ENCODE measurements at places on chromosomes 2 and 18. TPM values are rescaled to one million over a fixed set of nuclear protein-coding genes. Genes with fewer than 3 reads are reported as not detected.

- no peak for DNase-seq
Measured at GRCh38 chr2:145685383-145686050, 1165.6 kb upstream of the ZEB2 start.

The FOXI3 gene
- polyA plus RNA-seq: 0.17 TPM

- DNase-seq: no peak
Measured at GRCh38 chr2:61620244-61621159, 82.3 kb upstream of the XPO1 start.

- DNase-seq: no peak
Measured at GRCh38 chr2:187435078-187435477, 13.0 kb downstream of the CALCRL start.

DNA sequence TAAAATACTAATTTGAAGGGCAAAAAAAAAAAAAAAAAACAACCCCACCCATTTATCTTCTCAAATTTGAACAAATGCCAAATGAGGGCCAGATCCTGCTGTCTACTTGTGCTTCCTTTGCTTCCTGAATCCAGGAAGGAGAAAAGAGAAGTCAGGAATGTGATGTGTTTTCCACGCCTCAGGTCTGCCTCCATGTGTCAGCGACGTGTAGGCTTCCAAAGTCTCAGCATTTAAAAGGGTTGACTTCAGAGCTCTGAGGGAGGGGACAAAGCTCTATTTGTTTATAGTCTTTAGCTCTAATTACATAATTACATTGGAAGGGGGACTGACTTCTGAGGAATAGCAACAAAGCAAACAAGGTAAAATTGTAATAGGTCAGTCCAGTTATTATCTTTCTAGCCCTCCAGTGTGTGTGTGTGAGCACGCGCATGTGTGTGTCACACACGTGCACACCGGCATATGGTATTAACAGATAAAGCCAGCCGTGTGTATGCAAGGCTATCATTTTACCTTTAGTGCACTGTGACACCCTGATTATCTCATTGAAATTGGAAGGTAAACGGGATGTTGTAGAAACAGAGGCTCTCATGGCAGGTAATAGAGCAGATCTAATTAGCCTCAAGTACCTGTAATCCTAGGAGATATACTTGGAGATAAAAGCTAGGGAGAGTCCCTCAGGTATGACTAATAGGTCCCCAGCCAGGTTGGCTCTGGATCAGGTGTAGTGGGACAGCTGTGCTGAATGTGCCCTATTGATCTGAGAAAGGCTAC, 911.4 kb upstream of the ZEB2 start:
- no peak for DNase-seq

DNA sequence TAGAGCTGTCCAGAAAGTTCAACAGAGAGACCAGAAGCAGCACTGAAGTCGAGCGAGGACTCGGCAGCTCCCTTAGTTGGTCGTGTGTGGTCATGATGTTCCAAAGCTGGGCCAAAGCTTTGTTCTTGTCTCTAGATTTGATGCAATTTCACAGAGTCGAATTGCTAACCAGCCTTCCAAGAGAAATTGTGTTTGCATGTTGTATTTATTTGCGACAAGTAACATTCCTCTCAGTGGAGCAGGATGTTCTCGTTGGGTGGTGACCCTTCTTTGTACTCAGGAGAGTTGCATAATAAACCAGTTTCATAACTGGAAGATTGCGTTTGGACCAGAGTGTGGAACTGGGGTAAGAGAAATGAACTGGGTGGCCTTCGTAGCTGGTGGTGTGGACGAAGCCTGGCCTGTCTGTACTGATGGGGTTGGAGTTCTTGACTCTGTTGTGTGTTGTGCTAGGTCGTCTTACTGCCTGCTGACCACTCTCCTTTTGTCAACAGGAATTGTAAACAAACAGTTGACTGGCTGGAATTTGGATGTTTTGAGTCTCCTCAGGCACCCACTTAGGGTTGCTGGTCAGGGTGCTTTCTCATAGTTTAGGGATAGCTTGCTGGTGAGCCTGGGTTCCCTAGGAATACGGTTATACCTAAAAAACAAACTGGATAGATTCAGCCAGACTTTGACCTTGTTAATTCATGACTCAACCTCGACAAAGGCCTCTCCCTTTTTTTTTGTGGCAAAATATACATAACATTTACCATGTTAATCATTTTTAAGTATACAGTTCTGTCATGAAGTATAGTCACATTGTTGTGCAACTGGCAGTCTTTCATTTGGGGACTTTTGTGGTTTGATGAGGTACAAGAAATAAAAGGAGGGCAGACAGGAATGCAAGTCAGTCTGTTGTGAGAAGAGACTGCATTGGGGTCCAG, 28.9 kb upstream of the TOGARAM2 start:
- DNase-seq: no peak

- no peak for DNase-seq
Measured at GRCh38 chr18:33928231-33928630, 296.5 kb downstream of the NOL4 start.

- DNase-seq: no peak
Measured at GRCh38 chr2:178291703-178292102, 97.4 kb downstream of the OSBPL6 start.

DNA sequence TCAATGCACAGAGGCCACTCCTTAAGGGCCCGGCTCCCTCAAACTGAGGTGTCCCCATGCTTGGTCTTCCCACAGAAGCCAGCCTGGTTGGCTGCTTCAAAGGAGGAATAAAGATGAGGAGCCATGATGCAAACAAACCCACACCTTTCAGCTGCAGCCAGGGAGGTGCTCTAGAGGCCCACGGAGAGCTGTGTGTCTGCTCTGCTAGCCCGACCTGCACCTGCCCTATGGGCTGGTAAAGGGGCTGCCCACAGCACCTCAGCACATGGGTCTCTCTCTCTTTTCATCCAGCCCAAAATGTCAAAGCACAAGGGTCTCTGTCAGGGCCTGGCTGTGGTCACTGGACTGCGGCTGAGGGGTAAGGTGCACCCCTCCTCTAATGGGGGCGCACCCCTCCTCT, 132.1 kb downstream of the MSH2 start:
- DNase-seq: no peak

DNA sequence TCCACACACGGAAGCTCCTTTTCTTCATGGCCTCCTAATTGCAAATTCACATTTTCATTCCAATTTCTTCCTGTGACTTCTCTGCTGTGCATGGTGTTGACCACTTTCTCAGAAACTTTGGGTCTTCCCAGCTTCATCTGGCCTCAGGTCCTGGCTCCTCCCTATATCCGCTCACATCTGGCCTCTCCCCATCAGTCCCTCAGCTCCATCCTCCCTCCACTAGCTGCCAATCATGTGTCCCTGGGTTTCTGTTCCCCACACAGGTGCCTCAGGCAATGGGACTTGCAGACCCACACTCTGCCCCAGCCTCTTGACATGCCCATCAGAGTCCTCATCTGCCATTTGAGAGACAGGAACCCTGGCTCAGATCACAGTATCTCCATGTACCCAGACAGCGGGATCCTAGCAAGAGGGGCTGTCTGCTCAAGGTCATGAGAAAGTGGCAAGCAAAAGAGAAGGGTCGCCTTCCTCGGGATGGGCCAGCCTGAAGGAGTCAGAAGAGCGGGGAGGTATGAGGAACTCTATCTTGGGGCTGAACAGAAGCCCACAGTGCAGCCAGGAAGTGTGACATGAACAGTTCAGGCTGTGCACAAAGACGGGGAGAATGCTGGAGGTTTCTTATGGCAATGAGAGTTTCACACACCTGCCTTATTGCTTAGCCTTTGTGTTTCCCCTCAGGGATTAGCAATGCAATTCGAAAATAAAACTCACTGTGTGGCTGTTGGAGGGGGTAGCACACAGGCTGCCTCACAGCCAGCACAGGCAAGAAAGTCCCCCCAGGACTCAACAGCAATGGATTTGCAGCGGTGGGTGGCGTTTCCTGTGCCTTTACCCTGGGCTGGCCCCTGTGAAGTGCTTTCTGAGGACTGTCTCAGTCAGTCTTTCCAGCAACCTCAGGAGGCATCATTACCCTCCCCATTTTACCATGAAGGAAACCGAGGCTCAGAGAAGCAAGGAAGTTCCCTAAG, 69.5 kb downstream of the COPS8 start:
- DNase-seq: no peak

DNA sequence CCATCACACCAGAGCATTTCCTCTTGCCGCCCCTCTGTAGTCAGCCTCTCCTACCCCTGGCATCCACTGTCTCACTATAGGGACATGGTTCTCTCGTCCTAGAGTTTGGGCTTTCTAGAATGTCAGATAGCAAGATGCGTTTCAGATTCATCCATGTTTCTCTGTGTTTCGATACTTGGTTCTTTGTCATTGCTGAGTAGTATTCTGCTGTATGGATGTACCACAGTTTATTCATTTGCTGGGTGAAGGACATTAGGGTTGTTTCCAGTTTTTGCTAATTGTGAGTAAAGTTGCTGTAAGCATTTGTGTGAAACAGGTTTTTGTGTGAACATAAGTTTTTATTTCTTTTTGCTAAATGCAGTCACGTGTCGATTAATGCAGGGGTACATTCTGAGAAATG, 3.8 kb downstream of the ZNF532 start:
- DNase-seq: no peak

The CFC1 gene
- not detected for polyA plus RNA-seq

- no peak for DNase-seq
Measured at GRCh38 chr2:178764097-178764496, 43.1 kb downstream of the TTN start.

- no peak for DNase-seq
Measured at GRCh38 chr18:449374-449773, 51.1 kb downstream of the COLEC12 start.

DNA sequence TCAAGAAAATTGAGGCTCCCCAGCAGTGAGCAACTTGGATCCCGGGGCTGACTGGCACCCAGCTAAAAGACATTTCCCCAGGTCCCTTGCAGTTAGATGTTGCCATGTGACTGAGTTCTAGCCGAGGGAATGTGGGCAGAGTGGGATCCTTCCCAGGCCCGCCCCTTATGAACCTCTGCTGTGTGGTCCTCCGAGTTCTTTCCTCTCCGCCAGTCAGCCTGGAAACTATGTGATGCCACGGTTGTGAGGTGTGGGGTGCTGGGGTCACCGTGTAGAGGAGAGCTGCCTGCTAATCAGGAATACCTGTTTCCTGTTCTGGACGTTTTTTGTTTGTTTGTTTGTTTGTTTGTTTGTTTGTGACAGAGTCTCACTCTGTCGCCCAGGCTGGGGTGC, 45.5 kb downstream of the TMEM37 start:
- DNase-seq: no peak

The MYOM1 gene
- polyA plus RNA-seq: 8.1 TPM

DNA sequence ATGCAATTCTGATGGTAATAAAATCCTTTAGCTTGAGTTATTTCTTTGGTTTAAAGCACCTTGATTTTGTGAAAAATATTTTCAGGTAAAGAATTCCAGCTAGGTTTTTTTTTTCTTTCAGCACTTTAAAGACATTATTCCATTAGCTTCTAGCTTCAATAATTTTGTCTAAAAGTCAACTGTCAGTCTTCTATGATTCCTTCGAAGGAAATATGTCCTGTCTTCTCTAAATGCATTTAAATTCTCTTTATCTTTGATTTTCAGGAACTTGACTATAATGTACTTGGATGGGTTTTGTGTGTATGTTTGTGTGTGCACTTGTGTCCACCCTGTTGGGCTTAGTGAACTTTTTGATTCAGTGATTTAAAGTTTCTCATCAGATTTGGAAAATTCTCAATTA, 4.7 kb downstream of the LONRF2 start:
- no peak for DNase-seq

DNA sequence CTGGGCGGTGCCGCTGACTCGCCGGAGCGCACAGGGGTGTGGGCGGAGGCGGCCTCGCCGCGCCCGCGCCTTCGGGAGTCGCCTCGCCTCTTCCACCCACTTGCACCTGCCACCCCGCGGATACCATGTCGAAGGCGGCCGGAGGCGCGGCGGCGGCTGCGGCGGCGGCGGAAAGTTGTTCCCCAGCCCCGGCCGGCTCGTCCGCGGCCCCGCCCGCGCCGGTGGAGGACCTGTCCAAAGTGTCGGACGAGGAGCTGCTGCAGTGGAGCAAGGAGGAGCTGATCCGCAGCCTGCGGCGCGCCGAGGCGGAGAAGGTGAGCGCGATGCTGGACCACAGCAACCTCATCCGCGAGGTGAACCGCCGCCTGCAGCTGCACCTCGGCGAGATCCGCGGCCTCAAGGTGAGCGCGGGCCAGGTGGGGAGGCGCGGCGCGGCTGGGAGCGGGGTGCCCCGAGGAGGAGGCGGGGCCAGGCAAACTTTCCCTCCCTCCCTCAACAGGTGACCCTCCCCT, 766 bp downstream of the CCDC85A start:
- DNase-seq: no peak

- DNase-seq: no peak
Measured at GRCh38 chr2:39530411-39530866, 93.4 kb upstream of the MAP4K3 start.

- DNase-seq: no peak
Measured at GRCh38 chr2:225994748-225995405, 595.4 kb downstream of the NYAP2 start.

The CPLX4 gene
- 0.06 TPM for polyA plus RNA-seq

GRCh38 chr18:62282188-62282629, 42.9 kb upstream of the TNFRSF11A start:
- no peak for DNase-seq

- no peak for DNase-seq
Measured at GRCh38 chr2:65429786-65430602, 2.4 kb downstream of the SPRED2 start.

GRCh38 chr2:17804358-17804757, 11.9 kb upstream of the MSGN1 start:
- no peak for DNase-seq

GRCh38 chr18:8726281-8726680, 20.9 kb downstream of the MTCL1 start:
- DNase-seq: no peak

DNA sequence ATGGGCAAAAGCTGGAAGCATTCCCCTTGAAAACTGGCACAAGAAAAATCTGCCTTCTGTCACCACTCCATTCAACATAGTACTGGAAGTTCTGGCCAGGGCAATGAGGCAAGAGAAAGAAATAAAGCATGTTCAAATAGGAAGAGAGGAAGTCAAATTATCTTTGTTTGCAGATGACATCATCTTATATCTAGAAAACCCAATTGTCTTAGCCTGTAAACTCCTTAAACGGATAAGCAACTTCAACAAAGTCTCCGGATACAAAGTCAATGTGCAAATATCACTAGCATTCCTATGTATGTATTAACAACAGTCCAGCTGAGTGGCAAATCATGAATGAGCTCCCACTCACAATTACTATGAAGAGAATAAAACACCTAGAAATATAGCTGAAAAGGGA, 1579.3 kb downstream of the SUCLG1 start:
- no peak for DNase-seq

DNA sequence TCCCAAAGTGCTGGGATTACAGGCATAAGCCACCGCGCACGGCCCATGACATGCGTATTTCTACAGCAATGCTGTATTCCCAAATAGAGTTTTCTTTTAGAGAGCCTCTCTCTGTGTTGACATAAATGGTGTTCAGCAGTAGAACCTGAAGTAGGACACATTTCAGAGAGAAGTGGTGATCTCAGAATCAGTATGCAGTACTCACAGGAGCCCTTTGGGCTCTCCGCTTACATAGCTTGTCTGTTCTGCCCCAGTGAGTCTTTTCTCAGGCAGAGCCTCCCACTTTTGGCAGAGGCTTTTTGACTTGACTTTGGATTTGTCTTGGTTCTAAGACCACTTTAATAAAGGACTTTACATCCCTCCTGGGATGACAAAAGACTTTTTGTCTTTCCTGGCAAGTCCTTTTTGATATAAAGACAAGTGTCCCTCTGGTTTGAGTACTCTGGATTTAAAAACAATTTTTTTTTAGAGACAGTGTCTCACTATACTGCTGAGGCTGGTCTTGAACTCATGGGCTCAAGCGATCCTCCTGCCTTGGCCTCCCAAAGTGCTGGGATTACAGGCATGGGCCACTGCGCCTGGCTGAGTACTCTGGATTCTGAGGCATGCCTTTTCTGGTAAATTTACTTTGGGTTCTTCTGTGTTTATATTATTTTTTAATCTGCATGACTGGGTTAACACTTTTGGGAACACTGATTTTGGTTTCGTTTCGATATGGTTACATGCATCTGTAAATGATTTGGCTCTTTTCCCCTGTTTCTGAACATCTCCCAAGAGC, 113.3 kb downstream of the SMAD2 start:
- no peak for DNase-seq
